ENCODE measurements at places on chromosomes 5 and 9. TPM values are rescaled to one million over a fixed set of nuclear protein-coding genes. Genes with fewer than 3 reads are reported as not detected.

The QRFP gene
- not detected for total RNA-seq

- peak; percentile 21 for DNase-seq
Measured at GRCh38 chr5:178314961-178315820, 82.6 kb upstream of the PHYKPL start.

DNA sequence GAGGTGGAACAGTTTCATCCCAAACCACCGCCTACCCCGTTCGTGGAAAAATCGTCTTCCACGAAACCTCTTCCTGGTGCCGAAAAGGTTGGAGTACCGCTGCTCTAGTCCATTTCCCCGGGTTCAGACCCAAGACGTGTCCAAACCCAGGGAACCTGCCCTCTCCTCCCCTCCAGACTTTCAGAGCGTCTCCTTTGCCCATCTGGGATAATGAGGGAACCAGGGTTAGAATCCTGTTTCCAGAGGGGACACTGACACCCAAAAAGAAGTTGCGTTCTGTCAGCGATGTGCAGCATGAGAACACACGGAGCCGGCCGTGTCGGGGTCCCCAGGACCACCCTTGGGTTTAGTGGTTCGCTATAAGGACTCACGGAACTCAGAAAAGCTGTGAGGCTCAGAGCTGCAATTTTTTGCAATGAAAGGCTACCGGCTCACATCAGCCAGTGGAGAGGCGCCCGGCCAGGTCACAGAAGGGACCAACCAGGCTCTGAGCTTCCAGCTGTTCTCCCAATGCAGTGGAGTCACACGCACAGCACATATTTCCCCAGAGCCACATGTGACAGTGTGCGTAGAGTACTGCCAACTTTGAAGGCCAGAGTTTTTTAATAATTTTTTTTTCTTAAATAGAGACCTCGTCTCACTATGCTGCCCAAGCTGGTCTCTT is 19.4 kb downstream of the LAMC3 start:
- DNase-seq: peak; percentile 30

GRCh38 chr5:83265318-83265717 is 188.0 kb downstream of the XRCC4 start:
- DNase-seq: no peak

- DNase-seq: no peak
Measured at GRCh38 chr5:143064676-143065075, 294.5 kb downstream of the ARHGAP26 start.

GRCh38 chr9:133658442-133659431 is 22.6 kb downstream of the DBH start:
- DNase-seq: peak; percentile 61

- DNase-seq: no peak
Measured at GRCh38 chr5:112720576-112720975, 17.1 kb upstream of the APC start.

DNA sequence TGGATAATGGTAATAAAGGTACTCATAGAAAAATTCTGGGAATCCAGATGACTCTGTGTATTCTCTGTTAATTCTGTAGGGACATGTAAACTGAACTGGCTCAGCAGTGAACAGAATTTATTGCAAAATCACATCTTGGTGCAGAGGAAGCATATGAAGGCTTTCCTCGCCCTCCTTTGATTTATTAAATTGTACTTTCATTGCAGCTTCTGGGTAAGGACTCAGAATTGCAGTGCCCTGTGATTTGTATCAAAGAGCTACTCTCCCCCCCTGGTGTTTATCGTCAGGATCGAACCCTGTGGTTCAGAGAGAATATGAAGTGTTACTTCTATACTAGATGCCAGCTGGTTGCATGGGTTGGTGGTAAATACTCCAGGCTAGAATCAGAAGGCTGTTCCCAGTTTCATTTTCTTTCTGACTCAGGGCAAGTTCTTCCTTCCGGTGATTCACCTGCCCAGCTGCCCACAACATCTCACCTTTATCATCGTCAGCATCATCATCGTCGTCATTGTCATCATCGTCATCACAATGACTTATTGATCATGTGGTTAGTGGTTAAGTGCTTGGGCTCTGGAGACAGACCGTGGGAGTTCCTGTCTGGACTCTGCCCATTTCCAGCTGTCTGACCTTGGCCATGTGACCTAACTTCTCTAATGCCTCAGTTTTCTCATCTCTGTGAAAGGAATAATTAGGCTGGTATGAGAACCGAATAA is 238.8 kb downstream of the ARHGAP26 start:
- DNase-seq: no peak

DNA sequence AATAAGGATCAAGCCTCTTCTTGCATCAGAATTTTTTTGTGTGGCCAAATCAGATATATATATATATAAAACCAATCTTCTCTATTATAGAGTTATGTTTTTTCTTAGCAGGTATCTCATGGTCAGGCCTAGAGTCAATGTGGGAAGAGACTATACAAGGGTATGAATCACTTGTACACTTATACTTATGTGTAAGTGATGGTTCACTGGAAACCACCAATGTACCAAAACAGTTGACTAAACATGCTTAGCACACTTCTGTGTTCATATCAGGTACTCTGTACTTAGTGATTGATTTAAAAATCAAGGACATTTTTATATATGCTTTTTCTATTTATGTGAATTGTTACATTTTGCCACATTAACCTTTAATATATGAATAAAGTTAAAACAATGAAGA is 92.6 kb downstream of the CWC27 start:
- DNase-seq: no peak

DNA sequence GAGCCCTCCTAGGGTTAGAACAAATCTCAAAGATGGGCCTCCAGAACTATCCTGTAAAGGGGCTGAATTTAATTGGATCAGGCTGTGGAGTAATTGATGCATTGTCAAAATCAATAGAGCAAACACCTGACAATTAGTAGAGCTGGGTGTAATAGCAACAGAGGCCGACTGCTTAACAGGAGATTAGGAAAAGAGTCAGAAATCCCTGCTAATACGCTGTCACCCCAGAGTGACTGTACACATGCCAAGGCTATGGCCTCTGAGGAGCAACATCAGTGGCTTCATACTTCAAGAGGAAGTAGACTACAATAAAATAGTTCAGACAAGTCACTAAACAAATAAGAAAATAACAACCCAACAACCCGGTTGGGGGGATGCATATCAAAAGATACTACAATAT is 18.7 kb upstream of the GRPEL2 start:
- DNase-seq: no peak

DNA sequence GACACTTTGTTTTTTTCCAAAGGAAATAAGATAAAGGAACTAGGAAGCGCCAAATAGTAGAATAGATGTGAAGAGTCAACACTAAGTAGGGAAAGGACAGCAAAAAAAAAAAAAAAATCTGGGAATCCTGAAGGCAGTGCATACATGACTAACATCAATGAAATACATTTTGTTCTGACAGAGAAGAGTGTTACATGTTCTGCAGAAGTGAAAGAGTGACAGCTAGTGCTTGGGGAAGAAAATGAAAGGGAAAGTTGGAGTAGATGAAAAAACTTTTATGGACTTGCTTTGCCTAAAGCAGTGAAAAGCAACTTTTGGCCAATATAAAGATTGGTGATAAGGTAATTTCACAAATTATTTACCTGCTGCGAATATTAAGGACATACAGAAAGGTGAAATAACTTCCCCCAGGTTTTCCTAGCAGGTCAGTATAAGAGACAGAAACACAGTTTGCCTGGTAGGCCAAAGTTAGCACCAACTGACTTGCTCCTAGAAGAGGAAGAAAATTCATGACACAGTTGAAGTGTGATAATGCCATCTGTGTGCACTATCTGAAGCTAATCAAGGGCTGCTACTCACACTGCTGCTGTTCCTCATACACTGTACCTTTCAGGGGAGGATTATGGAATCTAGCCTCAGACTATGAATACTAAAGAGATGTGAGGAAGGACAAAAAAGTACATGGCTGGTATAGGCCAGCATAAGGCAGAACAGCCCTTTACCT is 38.6 kb downstream of the RANBP6 start:
- DNase-seq: no peak

GRCh38 chr9:10331157-10331556 is 281.6 kb downstream of the PTPRD start:
- DNase-seq: no peak

DNA sequence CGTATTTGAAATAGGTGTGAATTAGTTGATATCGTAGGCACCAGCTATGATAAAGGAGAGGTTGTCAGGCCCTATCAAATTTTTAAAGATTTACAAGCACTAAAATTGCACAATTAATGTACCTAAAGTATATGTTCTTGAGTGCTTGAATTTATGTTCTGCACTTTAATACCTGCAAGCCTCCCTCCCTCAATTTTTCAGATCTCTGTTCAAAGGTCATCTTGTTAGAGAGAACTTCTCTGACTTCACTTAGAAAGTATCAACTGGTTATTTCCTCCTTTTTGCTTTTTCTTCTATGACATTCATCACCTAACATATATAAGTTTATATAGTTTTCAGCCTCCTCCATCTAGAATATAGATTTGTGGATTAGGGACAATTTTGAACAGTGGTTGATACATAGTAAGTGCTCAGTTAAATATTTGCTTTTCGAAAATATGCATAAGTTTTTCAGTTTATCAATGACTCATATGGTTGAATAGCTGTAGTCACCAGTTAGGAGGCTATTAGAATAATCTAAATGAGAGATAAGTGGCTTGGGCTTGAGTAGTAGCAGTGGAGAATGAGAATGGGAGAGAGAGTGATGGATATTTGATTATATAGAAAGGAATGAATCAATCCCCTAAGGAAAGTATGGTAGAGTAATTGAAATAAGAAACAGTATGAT is 37.3 kb downstream of the LOX start:
- no peak for DNase-seq

- DNase-seq: no peak
Measured at GRCh38 chr9:130844044-130844451, 9.0 kb downstream of the ABL1 start.

DNA sequence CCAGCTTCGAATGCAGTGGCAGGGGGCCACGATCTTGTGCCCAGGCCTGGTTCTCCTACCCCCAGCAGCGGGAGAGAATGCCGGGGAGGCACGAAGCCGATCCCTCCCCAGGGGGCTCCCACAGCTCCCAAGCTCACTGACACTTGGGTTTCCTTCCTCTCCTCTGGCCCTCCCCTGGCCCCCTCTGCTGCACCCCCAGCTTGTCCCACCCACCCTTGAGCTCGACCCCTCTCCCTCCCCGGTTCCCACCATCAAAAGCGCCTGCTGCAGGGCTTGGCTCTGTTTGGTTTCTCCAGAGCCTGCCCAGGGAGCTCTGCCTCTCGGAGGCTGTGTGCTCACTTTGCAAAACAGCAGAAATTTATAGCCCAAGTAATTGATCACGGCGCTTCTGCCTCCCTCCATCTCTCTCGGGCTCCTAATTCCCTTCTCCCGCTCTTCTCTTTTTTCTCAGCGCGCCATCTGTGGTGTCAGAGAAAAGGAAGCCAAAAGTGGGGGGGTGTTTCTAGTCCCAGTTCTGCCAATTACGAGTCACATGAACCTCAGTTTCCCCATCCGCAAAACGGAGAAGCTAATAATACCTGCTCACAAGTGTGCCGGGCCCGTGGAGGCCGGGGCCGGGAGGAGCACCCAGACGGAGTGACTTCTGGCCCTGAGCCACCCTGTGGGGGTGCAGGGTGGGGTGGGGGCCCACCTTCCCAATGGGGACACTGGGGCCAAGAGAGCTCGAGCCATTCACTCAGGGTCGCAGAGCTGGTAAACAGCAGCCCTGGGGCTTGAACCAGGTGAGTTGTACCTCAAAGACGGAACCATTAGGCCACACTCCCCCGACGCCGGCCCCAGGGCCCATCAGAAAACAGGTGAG is 141.2 kb upstream of the IER5L start:
- DNase-seq: peak; percentile 35

DNA sequence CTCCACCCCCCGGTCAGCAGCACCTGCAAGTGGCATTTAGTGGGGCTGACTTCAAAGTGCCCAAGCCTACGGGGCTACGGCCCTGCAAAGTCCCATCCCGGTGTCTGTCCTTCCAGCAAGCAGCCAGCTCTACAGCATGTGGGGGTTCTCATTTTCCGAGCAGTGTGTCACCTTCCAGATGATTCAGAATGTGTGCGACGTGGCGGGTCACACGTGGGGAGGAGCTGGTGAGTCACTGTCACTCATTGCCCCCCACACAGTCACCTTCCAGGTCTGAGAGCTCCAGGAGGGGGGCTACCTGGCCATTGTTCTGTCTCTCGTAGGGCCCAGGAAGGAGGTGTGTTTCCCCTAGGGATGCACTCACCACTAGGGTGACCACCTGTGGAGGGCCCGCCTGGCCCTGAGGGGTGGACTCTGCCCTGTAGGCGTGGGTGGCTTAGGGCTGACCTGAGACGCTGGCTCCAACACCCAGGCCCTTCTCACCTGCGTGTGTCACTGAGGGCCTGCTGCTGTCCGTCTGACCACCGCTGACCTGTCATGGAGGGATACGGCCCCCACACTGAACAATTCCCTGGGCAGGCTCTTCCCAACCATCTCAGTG is 70.2 kb downstream of the SEMA4D start:
- DNase-seq: no peak

- DNase-seq: no peak
Measured at GRCh38 chr5:102539562-102539961, 40.8 kb upstream of the SLCO6A1 start.
